ENCODE measurements at places on chromosomes 5 and 9.

DNA sequence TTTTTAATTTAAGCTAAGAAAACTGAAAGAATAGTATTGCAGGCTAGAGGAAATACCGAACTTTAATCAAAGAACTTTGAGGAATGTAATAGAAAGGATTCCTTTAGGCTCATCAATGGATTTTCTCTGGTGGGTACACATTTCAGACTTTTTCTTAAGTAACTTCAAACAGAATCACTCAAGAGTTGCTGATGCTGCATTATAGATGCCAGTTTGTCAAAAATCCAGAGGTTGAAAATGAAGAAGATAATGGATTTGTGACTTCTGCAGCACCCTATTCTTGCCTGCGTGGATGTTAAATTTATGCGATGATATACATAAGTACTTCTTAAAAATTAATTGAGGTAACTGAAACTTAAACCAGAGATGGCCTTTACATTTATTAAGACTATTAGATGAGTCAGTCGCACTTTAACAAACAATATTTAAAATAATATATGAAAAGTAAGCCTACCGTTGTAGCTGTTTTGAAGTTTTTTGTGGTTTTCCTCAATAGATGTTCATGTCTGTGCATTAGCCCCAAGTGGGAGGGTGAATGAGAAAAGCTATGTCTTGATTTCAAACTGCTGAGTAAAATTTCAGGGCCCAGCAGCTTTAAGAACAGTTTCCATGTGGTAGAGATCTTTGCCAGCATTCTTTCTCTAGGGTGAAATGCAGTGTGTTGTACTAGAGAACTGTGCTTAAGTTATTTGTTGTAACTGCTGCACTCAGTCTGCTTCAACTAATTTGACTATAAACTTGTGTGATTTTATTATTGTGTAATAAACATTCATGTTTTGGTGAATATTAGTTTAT, at the start of gene OGN:
TSS of gene OGN (minus strand) at position 537 of the 795 bp plus-strand sequence. CDS start 1,171 bp downstream, outside the sequence.
- DNase-seq = no peak

DNA sequence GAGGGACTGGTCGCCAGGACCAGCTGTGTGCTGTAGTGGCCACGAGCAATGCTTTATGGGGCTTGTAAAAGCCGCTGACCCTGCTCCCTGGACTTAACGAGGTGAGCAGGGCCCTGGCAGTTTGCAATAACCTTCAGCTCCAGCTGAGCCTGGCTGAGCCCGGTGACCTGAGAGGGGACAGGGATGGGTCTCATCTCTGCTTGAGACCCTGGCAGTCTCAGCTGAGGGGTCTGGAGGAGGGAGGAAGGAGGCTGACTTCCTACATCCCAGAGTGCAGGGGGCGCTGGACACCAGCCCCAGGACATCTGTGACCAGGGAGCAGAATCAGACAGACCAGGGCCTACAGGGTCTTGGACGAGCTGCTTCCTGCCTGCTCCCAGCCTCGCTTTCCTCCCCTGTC, 277.5 kb upstream of the MVB12B start:
- no peak for DNase-seq

- no peak for DNase-seq
Observed at GRCh38 chr5:81151546-81151945, 81.6 kb upstream of the CKMT2 start.

GRCh38 chr5:108149369-108149768, 232.5 kb downstream of the FBXL17 start:
- no peak for DNase-seq

DNA sequence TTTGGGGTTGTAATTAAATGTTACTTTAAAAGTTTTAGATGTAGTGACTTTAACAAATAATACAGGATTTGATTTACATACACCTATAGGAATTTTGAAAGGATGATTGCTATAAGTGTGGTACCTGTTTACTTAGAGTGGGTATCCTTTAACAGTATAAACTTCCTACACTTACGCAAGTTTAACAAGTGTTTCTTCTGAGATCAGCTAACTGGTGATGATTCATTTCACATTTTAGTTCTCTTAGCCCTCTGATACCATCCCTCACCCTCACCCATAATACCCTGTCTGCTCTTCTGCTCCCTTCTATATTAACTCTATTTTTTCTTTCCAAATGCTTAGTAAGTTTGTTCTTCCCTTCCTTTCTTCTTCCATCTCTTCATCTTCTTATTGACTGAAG, 197.9 kb downstream of the GDNF start:
- DNase-seq = no peak

DNA sequence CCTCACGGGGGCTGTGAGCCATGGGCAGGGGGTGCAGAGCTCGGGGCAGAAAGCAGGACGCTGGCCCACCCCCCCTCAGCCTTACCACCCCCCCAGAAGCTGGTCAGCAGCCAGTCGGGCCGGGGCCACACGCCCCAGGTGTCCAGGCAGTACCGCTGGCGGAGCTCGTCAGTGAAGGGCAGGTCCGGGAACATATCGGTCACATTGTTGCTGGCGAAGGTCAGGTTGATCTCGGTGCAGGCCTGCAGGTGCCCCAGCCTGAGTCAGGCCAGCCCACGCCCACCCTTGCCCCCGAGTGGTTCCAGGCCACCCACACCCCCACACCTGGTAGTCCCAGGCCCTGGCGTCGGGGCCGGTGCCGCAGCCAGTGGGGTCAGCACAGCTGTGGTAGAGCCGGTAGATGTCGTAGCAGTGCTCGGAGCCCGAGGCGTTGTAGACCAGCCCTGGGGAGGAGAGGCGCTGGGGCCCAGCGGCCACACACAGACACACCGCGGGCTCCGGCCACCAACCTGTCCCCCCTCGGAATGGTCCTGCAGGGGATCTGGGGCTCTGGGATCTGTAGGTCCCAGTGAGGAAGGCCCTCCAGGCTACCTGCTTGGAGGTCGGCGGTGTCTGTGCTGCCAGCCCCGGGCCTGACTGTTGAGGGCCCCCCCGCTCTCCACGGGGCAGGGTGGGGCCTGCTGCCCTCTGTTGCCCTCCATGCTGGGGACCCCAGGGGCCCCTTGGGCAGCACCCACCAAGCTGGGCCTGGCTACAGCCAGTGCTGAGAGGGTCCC, 2.6 kb downstream of the DPP7 start:
- DNase-seq = no peak

GRCh38 chr9:127783111-127784008, 2.5 kb upstream of the CDK9 start:
- peak; percentile 42 for DNase-seq

DNA sequence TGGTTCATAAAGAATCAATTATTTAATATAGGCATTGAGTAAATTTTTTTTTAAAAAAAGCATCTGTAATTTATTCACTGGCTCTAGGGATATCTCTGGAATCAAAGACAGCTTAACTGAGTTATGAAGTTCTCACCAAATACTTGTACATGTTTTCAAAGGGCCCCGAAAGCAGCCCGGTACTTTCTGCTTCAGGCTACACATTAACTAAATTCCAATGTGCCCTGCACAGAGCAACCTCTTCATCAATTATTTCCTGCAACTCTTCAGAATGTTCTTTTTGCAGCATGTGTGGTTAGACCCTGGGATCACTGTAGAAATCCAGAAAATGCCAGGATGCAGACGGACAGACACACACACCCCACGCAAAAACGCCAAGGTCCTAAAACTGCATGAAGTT, 209.0 kb downstream of the EFNA5 start:
- no peak for DNase-seq

DNA sequence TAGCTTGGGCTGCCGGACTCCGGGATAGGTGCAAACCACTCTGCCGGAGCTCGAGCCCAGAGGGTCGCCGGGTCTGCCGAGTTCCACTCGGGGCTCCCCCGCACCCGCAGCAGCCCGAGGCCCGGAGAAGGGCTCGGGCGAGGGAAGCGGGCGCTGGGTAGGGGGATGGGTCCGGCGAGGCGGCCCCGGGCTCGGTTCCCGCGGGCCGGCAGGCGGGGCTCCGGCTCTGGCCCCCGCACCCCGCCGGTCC, 507 bp downstream of the RICTOR start:
- no peak for DNase-seq

- DNase-seq = no peak
Observed at GRCh38 chr9:136241542-136241941, 4.1 kb downstream of the QSOX2 start.

- no peak for DNase-seq
Observed at GRCh38 chr5:139092741-139093343, 105.3 kb downstream of the SIL1 start.

- no peak for DNase-seq
Observed at GRCh38 chr5:91885291-91886265, 502.5 kb upstream of the ARRDC3 start.

DNA sequence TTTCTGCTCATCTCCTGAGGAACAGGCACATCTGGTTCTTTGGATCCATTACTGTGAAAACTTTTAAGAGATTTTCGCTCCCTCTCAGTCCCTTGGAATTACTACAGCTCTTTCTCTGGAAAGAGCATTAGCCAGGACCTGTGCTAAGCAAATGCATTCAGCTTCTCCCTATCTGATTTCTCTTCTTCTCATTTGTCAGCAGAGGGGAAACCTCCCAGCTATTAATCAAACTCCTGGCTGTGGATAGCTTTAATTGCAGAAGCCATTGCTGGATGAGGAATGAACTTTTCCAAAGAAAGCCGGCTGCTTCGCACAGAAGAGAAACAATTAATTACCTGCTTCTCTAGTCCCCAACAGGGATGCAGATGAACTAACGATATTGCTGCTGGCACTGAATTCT, 37.9 kb downstream of the TLR4 start:
- no peak for DNase-seq

Measured in stimulated activated CD8-positive, alpha-beta memory T cell treated with anti-CD3 and anti-CD28 coated beads, Interleukin-4, amount 100 ng/mL, for 4 hours (primary cell).